ENCODE measurements at places on chromosomes 1 and 21.
A peak's percentile ranks its signal among the peaks of the same experiment; 100 is the strongest.

- DNase-seq = peak; percentile 38
Measured at GRCh38 chr1:117512728-117513321, 93.0 kb upstream of the TENT5C start.

GRCh38 chr1:55204997-55205396 lies 10.2 kb downstream of the USP24 start:
- DNase-seq = no peak

DNA sequence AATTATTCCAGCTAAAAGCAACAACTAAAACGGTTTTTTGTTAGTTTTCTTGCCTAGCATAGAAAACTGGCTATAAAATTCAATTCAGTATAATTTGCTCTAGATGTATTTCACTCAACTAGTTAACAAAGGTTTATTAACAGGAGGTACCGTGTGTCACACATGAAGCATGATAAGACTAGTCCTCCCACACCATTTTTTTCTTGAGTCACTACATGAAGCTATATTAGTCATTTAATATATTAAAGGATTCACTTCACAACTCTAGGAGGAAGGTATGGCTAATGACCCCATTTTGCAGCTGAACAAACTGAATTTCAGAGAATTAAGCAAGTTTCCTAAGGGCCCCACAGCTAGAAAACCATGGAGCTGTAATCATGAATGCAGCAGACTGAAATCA lies 307.8 kb upstream of the USP25 start:
- DNase-seq = no peak

DNA sequence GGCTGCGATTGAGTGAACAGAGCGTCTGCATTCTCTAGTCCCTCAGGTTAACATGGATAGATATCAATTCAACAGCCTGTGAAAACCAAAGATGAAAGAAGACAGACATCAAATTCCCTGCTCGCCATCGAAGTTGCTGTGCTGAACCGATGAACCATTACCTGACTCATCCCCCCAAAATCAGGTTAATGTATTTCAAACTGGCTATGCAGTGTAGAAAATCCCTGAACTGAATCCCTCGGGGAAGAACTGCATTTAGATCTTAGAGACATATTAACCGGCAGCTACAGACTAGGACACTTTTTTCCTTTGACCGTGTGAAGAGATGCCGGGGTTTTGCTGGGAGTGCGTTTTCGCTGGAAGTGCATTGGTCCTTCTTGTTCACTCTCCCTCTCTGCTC lies 213.2 kb upstream of the KIAA0040 start:
- DNase-seq = no peak

DNA sequence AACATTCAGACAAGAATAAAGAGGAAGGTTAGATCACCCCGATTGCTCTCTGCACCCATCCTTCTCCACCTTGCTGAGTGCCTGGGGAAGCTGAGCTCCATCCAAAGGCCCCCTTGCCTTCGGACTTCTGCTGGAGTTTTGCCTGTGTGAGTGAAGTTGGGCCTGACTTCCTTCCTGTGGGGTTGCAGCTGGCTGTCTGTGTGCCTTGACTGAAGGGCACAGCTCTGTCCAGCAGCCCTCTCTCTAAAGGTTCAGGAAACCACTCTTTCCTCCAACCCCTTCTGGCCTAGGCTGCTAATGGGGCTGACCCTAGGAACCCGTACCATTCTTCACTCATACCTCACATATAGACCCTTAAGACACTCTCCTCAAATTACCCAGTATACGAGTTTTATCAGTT lies 173.4 kb upstream of the HMCN1 start:
- no peak for DNase-seq

DNA sequence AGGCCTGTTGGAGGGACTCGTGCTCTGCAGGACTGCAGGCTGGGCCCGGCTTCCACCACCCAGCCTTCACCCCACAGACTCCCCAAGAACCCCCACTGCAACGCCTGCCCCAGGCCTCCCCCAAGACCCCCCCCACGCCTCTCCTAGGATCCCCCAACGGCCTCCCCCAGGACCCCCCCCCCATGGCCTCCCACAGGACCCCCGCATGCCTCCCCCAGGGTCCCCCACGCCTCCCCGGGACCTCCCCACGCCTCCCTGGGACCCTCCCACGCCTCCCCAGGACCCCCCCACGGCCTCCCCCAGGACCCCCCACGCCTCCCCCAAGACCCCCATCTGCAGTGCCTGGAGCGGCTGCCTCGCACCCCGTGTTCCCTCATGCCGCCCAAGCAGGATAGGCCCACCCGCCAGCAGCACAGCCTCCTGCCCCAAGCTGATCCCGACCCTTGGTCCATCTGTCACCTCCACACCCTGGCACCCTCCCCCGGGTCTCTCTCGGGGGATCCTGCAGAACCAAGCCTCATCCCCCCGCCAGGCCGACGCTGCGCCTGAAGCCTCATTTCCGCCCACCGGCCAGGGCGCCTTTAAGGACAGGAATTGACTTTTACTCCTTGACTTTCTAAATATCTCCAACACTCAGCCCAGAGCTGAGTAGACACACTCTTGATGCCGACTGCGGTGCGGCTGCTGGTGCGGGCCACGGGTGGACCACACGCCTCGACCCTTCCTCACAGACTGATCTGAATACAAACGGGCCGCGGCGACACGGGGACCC lies 14.1 kb upstream of the RNF223 start:
- DNase-seq = no peak

DNA sequence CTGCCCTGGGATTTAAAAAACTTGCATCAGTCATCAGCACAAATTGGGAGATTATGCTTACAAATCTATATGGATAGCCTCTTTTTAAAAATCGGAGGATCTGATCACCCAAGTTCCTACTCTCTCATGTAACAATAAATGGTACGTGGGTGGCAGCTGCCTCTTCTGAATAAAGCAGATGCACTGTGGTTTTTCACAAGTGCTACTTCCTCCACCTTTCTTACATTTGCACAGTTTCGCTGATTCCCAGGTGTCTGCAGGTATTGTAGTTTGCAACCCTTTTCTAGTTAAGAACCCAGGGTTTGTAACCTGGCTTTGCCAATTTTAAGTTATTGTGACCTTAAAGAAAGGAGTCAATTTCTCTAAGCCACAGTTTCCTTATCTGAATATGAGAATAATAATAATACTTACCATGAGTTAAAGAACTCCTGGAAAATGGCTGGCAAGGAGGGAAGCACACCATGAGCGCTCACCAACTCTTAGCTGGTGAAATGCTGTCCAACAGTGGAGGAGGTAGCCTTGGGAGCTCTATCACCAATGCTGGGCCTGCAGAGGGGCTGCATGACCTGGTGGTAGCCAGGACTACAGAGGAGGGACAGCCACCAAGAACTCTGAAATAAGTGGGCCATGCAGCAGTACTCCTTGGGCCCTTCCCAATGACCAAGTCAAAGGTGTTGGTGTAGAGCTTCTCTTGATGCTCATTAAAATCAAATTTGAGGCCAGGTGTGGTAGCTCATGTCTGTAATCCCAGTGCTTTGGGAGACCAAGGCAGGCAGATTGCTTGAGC lies 30.2 kb upstream of the KCNA2 start:
- DNase-seq = no peak

DNA sequence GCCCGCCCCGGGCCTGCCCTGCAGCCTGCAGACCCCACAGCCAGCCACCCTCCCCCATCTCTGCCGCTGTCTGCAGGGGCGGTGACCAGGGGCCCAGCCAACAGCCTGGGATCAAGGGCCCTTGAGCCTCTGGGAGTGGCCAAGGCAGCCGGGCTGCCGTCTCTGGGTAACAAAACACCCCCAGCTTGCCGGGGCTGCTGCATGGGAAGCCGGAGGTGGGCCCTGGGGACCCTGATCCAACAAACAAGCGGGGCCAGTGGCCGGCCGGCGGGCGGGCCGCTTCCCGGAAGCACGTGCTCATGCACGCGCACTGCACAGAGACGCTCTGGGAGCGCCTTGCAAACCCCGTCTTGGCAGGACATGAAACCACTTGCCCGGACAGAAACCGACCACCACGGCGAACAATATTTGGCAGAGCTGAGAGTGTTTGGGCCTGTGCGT lies 13.2 kb downstream of the MEGF6 start:
- no peak for DNase-seq

- DNase-seq = no peak
Measured at GRCh38 chr1:199303035-199303434, 664.2 kb downstream of the PTPRC start.

GRCh38 chr1:100750005-100750885 lies 30.7 kb downstream of the VCAM1 start:
- no peak for DNase-seq

DNA sequence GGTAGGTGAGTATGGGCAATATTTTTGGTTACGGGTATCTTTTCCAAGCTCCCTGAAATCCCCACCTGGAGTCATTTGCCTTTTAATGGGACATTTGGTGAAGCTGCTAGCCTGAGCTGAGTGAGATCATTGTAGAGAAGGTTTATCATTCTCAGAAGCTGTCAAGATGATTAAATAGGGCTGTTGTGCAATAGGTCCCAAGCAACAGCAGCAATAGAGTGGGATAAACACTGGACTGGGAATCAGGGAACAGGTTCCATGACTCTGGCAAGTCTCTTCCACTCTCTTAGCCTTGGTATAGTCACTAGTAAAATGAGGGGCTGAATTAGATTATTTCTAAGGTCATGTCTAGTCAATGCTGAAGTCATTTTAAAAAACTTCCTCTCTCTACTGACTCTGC lies 30.3 kb upstream of the FAM78B start:
- no peak for DNase-seq

- no peak for DNase-seq
Measured at GRCh38 chr21:29233611-29234540, 64.8 kb upstream of the BACH1 start.

DNA sequence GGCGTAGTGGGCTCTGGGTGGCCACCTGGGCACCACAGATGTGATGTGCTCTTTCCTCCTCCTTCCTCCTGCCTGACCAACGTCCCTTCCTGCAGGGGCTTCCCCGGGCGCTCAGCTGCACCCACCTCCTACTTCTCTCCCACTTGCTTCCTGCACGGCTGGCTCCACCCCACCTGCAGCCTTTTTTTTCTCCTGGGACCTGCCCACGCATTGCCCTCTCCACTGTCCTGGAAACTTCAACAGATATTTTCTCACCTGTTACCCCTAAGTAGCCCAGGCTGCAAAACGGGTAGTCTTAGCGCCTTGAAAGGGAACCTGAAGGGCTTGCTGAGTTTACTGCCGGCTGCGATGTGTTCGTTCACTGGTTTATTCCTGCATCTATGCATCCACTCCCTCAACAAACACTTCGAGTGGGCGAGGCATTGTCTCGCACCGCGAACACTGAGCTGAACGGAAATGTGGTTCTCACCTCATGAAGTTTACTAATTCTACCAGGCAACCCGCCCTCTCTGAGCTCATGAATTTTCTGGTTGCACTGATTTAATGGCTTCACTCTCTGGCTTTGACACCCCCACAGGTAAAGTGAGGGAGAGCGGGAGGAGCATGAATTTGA lies 23.6 kb downstream of the ZBTB18 start:
- no peak for DNase-seq

- DNase-seq = no peak
Measured at GRCh38 chr1:33966346-33967141, 102.7 kb downstream of the HMGB4 start.

DNA sequence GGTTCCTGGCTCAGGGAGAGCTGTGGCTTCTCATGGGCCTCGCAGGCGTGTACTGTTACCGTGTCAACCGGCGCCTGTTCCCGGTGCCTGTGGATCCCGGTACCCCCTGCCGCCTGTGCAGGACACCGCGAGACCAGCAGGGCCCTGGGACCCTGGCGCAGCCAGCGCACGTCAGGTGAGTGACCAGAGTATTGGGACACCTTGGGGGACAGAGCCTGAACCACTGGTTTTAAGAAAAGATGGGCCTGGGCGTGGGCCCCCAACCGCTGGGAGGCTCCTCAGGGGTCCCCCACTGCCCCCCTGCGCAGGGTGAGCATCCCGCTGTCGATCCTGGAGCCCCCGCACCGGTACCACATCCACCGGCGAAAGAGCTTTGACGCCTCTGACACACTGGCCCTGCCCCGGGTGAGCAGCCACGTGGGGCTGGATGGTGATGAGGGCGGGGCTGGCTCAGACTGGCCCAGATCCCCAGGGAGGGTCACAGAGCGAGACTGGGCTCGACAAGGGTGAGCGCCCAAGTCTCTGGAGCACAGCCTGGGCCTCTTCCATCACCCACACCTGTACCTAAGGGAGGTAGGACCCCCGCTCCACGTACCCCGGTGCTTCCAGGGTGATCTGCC lies 10.5 kb downstream of the MIIP start:
- no peak for DNase-seq

- no peak for DNase-seq
Measured at GRCh38 chr1:68204977-68205630, 27.2 kb downstream of the WLS start.

DNA sequence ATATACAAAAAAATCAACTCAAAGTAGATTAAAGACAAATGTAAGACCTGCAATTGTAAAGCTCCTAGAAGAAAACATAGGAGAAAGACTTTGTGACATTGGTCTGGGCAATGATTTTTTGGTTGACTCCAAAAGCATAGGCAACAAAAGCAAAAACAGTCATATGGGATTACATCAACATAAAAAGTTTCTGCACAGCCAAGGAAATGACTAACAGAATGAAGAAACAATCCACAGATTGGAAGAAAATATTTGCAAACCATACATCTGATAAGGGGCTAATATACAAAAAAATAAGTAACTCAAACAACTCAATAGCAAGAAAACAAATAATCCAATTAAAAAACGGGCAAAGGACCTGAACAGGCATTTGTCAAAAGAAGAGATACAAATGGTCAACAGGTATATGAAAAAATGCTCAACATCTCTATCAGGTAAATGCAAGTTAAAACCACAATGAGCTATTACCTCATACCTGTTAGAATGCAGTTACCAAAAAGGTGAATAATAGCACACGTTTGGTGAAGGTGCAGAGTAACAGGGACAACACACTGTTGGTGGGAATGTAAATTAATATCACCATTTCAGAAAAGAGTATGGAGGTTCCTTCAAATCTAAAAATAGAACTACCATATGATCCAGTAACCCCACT lies 173.7 kb upstream of the COA6 start:
- no peak for DNase-seq

GRCh38 chr1:244239261-244239770 lies 188.2 kb downstream of the ZBTB18 start:
- no peak for DNase-seq

- DNase-seq = no peak
Measured at GRCh38 chr1:111705841-111706240, 33.4 kb downstream of the INKA2 start.

GRCh38 chr1:236311040-236311439 lies 29.3 kb upstream of the ERO1B start:
- no peak for DNase-seq

- no peak for DNase-seq
Measured at GRCh38 chr1:27403065-27403726, 10.8 kb downstream of the GPR3 start.

Measured in NCI-H446 treated with DMSO at 0.1 percent for 48 hours (cell line).